ENCODE measurements at places on chromosomes 1 and 21.
A peak's percentile ranks its signal among the peaks of the same experiment; 100 is the strongest.

GRCh38 chr1:24996983-24997893 lies 67.2 kb upstream of the RUNX3 start:
- no peak for DNase-seq

GRCh38 chr1:162678439-162678838 lies 46.2 kb downstream of the DDR2 start:
- DNase-seq = no peak

- no peak for DNase-seq
Measured at GRCh38 chr1:48536477-48536876, 64.5 kb upstream of the SPATA6 start.

DNA sequence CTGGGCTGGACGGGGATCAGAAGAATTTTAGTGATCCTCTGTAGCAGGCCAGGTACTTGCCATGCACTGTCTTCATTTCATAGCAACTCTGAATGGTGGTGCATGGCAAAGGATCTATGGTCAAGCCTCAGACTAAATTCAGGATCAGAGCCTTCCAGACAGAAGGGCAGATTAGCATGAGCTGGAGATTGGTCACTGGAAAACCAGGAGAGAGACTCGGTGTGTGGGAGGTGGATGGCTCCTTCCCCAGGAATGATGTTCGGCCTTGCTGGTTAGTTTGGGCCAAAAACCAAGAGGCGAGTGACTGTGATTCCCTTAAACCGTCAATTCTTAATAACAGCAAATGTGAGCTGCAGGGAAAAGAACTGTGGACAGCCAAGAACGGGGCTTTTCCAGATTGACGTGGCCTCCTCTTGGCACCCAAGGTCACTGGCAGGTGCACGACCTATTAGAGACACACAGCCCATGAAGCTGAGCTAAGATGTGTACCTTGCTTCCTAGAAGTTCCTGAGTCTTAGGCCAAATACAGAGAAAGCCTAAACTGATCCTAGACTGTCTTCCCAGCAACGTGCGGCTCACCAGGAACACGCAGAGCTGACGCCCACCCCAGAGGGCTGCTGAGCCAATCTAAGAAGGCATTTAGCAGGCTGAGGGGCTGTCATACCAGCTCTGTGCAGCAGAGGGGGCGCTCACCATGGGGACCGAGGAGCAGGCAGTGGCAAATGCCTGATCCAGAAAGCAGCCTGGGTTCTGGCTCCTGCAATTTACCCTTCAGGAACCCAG lies 18.5 kb downstream of the ALDH4A1 start:
- peak; percentile 65 for DNase-seq

DNA sequence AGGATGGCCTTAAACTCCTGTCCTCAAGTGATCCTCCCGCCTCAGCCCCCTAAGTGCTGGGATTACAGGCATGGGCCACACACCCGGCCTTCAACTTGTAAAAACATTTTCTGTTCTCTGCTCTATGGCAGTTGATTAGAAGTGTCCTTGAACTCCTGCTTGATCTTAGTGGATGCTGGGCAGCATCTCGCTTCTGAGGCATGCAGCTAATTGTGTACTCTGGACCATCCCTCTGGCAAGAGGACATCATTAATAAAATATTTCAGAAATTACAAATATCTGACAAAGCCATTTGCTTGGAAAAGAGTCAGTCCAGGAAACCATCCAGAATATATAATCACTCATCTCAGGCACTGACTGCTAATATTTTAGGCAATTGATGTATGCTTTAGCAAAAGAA lies 8.1 kb downstream of the NGF start:
- DNase-seq = no peak

GRCh38 chr1:232586679-232587078 lies 43.3 kb downstream of the SIPA1L2 start:
- DNase-seq = no peak

DNA sequence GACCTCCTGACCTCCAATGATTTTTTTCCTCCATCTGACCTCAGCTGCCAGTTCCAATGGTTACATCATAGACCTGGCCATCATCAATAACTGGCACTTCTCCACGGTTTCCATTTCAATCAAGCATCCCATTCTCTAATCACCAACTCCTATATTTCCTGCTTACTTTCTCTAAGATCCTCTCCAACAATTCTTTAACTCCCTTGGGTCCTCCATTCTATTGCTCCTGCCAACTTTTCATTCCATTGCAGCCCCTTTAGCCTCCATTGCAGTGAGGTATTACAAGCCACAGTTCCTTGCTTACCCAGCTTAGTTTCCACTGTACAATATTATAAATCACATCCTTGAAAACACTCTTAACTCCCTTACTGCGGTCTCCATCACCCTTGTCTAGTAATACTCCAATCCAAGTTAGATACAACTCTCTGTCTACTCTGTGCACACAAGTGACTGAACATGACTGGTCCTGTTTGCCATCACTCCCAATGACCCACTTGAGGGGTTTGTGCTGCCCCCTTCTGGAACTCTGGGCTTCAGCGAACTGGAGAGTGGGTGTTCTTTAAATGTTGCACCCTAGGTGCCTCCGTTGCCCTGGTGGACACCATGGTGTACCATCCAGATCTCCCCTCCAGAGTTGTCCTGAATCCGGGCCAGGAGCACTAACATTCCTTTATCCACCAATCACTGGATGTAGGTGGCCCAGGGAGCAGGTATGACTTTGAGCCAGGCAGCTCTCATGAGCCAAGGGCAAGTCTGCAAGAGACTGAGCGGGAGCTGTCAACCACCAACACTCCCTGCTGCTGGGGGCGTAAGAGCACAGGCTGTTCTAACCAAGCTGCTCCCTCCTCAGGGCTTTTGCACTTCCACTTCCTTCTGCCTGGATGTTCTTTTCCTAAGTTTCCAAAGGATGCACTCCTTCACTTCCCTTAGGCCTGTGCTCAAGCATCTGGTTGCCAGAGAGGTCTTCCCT lies 3.7 kb upstream of the FNDC7 start:
- DNase-seq = peak; percentile 80

GRCh38 chr1:118147522-118147921 lies 37.5 kb downstream of the SPAG17 start:
- DNase-seq = no peak

DNA sequence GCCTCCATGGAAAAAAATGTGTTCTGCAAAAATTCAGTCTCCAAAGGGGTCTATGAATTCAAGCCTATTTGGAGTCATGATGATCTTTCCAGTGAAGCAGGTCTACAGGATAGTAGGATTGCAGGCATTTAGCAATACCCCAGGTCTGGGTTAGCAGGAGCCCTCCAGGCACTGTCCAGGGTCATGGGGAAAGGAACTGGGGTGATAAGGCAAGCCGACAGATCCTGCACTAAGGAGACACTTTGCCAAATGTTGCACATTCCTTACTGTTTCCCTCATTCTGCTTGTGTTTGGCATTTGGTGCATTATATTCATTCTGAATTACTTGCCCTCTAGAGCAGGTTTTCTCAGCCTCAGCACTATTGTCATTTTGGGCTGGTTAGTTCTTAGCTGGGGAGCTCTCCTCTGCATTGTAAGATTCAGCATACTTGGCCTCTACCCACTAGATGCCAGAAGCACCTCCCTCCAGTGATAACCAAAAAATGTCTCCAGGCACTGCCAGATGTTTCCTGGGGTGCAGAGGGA lies 333.3 kb upstream of the PLXNA2 start:
- DNase-seq = no peak

DNA sequence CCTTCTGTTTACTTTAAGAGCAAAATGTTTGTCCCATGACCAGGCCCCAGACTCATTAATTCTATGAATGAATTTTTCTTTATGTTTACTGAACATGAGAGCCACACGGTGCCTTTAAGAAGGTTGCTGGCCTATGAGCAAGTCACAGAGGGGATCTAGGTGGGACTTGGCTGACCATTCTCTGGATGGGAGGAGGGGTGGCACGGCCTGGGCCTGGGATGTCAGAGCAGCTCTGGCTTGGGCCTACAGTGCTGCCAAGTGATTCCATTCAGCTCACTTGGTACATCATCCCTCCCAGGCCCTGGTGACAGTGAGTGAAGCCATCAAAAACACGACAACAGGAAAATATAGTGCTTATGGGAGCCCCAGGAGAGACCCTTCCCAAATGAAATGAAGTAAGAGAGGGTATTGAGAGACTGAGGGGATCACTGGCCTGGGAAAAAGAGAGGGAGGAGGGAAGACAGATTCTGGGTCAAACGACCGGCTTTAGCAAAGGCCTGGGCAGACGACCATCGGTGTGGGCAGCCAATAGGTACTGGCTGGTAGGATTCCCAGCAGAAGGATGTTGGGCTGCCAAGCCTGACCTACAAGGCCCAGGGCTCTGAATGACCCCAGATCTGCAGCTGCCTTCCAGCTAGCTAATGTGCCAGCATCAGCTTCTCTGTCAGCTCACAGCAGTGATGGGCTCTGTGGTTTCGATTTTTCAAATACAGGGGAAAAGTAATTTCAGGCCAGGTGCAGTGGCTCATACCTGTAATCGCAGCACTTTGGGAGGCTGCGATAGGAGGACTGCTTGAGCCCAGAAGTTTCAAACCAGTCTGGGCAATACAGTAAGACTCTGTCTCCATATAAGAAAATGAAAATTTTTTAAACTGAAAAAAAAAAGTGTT lies 3.3 kb downstream of the TMEM53 start:
- DNase-seq = no peak

- DNase-seq = no peak
Measured at GRCh38 chr1:181779343-181779742, 282.2 kb downstream of the ZNF648 start.

DNA sequence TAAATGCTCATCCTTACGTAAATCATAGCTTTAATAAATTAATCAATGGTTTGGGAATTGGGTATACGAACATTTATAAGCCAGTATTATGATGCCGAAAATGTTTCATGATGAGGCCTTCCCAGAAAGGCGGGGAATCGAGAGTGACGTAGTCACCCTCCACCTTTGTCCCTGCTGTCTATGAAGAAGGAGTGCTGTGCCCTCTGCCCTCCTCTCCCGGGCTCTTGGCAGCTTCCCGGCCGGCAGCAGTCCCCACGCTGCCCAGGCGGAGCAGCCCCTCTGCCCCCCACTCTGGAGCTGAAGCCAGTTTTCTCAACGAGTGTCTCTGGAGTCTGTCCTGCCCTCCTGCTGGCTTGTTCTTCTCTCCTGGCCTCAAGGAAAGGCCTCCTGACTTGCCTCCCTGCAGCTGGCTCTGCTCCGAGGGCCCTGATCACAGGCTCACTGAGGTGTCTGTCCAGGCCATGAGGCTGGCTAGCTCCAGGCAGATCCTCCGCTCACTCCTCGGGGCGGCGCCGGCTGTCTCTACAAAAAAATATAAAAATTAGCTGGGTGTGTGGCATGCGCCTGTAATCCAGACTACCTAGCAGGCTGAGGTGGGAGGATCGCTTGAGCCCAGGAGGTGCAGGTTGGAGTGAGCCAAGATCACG lies 150.7 kb upstream of the COL6A1 start:
- DNase-seq = no peak

DNA sequence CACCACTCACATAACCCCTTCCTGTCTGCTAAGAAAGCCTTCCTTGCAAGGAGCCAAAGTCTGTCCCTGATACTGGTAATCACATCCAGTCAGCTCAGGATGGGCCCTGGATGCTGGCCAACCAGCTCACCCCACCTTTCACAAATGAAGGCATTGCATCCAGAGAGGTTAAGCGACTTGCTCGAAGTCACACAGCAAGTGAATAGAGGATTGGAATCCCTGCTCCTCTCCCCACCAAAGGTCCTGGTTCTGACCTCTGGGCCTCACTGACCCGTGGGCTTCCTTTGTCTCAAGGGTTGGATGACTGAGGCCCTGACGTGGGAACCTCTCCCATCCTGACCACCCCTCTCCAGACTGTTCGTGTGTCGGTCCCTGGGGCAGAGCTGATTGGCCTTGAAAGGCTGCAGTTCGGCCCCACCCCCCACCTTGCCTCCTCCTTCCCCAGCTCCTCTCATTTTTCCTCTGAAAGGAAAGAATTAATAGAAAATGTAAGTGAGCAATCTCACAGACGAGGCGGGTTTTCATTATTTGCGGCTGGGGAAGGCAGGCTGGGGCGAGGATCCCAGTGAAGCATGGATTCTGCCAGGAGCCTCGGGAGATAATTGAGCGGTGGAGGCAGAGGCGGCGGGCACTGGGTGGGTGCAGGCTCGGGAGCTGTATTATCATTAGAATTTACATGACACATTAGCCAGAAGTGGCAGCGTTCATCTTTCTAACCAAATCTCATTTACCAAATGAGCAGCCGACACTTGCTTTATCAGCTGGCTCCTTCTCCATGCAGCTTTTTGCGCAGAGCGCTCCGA lies 101.5 kb upstream of the CSF3R start:
- DNase-seq = no peak

GRCh38 chr1:61910035-61910434 lies 167.8 kb downstream of the PATJ start:
- no peak for DNase-seq

- no peak for DNase-seq
Measured at GRCh38 chr21:34910396-34910795, 138.7 kb downstream of the RUNX1 start.

DNA sequence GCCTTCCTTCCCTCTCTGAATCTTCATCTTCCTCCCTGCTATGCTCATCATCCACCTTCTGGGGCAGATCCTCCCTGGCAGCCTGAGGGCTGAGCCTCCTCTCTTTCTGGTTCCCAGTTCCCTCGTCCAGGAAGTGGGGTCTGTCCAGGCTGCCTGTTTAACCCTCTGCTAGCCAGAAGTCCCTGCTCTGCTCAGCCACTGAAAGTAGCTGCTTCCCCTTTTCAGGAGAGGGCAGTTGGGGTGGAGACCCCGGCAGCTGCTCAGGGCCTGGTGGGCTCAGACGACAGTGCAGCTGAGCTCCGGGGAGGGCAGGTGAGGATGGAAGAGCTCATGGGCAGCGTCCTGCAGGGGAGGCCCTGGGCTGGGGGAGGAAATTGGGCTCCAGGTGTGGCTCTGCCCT lies 43.1 kb upstream of the ETV3 start:
- DNase-seq = no peak

DNA sequence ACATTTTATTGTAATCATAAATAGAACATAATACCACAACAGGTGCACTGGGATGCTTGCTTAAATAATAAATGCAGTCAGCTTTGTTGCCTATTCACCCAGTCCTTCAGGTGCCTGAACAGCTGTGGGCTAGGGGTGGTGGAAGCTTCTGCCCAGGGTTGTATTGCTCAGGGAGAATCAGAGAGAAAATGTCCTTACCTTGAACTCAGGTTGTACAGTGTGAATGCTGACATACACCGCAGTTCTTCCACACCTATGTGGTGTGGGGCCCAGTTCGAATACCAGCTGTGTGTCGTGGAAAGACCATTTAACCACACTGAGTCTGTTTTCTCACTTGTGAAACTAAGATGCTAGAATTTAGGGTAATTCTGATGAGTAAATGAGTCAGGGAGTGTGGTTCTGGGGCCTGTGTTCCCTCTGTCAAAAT lies 115.7 kb upstream of the ATP1A1 start:
- DNase-seq = no peak
